Right renal pelvis (tissue), 4 donors: ENCODE measurements at places on chromosomes 1 and 21. TPM values are rescaled to one million over a fixed set of nuclear protein-coding genes. Genes with fewer than 3 reads are reported as not detected.

DNA sequence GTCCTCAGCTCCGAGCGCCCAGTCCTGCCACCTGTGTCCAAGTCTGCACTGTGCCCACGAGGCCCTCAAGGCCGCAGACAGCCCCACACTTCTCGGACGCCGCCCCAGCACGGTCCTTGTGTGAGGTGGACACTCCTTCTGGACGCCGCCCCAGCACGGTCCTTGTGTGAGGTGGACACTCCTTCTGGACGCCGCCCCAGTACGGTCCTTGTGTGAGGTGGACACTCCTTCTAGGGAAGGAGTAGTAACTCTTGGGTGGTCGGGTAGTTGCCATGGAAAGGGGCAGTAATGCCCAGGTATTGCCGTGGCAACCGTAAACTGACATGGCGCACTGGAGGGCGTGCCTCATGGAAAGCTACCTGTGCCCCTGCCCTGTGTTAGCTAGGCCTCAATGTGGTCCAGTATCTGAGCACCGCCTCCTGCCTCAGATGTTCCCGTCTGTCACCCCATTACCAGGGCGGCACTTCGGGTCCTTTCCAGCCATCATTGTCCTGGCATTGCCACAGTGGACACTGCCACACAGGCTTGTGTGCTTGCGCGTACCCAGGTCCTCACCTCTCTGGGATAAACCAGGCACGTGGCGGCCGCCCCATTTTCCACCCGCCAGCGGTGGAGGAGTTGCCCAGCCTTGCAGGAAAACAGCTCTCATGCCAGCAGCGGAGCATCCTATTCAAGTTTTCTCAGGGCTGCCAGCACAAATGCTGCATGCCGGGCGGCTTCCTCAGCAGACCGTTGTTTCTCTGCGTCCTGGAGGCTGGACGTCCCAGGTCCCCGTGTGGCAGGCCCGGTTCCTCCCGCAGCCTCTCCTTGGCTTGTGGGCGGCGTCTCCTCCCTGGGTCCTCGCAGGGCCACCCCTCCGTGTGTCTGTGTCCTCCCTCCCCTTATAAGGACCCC is 40.8 kb upstream of the POFUT2 start:
- DNase-seq, result no peak

- DNase-seq, result no peak
Observed at GRCh38 chr1:177170756-177171535, at the start of gene BRINP2. Gene BRINP2 (plus strand): TSS chr1:177170958. CDS start chr1:177229877, 58,919 bp downstream.

- DNase-seq, result no peak
Observed at GRCh38 chr1:23416964-23417363, 7.6 kb downstream of the TCEA3 start.

GRCh38 chr21:34282223-34282622 is 81.6 kb upstream of the KCNE2 start:
- DNase-seq, result no peak

- no peak for DNase-seq
Observed at GRCh38 chr1:55965981-55966461, 613.3 kb downstream of the PLPP3 start.

- peak; percentile 61 for DNase-seq
Observed at GRCh38 chr1:108595507-108595906, 35.6 kb downstream of the EEIG2 start.

DNA sequence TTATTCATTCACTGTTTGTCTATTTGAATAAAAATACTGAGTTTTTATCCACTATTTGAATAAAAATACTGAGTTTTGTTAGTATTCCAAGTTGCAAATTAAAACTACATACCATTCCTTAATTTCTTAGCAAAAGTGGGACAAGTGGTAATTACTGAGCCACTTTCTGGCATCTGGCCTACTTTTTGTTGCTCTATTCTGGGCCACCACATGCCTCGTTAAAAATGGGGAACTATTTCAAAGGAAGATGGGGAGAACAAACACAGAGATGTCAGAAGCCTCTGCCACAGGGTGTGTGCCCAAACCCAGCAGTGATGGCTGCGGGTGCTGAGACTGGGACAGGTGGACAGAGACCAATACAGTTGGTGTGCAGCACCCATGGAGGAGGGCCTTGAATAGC is 14.6 kb downstream of the PIGP start:
- no peak for DNase-seq

GRCh38 chr1:216178281-216178680 is 245.0 kb downstream of the USH2A start:
- DNase-seq, result no peak

- DNase-seq, result no peak
Observed at GRCh38 chr21:14070049-14070893, 140.5 kb downstream of the LIPI start.

- no peak for DNase-seq
Observed at GRCh38 chr1:213622365-213623063, 365.3 kb upstream of the PROX1 start.

GRCh38 chr1:246165826-246166709 is 341.0 kb downstream of the SMYD3 start:
- DNase-seq, result no peak

- no peak for DNase-seq
Observed at GRCh38 chr1:219265026-219265515, 91.4 kb downstream of the LYPLAL1 start.

GRCh38 chr21:15809065-15809464 is 79.3 kb downstream of the USP25 start:
- no peak for DNase-seq

DNA sequence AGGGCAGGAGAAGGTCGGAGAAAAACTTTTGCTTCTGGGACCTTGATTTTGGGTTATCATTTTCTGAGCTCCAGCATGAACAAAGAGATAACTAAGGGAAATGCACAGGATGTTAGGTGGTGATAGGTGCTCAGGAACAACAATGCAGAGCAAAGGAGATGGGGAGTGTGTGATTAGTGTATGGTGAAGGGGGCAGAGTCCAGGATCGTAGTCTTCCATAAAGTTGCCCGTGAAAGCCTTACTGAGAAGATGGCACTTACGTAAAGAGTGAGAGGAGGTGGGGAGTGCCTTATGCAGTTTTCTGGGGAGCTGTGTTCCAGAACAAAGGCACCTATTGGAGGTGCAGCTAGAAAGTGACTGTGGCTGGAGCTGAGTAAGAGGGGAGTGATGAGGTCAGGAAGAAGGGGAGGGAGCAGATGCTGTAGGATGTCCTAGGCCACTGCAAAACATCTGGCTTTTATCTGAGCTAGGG is 11.6 kb downstream of the KCNK1 start:
- no peak for DNase-seq

DNA sequence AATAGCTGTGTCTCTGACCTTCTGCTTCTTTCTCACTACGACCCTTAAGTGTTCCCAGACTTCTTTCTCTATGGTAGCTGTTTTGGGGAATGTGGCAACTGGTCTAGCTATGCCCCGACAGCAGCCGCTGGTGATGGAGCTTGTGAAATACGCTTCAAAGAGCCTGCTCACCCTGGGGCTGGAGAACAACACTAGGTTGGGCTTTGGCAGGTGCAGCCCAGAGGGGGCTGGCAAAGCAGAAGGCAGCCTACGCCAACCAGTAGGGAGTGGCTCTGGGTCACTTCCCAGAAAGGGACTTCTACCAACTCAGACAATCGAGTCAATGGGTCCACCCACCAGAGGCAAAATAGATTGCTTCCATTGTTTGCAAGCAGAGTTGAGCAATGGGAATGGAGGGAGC is 262.8 kb downstream of the LMO4 start:
- no peak for DNase-seq

DNA sequence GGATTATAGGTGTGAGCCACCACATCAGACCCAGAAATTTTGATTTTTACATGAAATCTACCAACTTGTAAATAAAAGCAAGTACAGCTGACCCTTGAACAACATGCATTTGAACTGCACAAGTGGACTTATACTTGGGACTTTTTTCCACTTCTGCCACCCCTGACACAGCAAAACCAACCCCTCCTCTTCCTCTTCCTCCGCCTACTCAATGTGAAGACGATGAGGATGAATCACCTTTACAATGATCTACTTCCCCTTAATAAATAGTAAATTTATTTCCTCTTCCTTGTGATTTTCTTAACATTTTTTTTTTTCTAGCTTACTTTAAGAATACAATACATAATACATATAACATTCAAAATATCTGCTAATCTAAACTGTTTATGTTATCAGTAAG is 17.5 kb upstream of the YRDC start:
- DNase-seq, result no peak

DNA sequence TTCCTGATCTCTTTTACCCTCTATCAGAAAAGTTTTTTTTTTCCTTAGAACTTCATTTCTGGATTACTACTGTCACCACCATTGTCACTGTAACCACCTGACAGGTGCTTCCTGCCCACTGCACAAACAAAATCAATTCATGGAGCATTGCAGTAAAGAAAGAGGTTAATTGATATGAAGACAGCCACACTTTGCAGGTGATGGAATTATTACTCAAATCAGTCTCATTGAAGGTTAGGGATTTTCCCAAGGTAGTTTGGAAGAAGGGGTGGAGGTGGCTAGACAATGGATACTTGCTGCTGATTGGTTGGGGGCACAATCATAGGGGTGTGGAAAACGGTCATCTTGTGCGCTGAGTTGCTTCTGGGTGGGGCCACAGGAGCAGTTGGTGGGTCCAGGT is 230.8 kb upstream of the CACYBP start:
- DNase-seq, result no peak

- no peak for DNase-seq
Observed at GRCh38 chr1:193884848-193885558, 698.6 kb upstream of the B3GALT2 start.

DNA sequence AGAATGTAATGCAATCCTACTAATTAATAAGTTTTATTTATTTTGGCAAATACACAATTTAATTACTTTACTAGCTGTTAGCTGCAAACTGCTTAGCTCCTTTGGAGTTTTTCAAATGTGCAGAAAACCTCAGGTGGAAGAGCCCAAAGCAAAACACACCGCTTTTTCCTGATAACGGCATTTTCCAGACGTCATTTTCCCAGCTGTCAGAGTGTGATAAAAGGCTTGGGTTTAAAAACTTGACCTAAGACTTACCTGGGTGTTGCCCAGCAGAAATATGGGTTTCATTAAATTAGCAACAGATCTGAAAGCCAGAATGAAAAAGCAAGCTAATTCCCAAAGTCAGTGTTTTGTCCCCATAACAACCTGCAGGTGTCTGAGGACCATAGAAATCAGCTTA is 204.0 kb upstream of the HMCN1 start:
- DNase-seq, result no peak

DNA sequence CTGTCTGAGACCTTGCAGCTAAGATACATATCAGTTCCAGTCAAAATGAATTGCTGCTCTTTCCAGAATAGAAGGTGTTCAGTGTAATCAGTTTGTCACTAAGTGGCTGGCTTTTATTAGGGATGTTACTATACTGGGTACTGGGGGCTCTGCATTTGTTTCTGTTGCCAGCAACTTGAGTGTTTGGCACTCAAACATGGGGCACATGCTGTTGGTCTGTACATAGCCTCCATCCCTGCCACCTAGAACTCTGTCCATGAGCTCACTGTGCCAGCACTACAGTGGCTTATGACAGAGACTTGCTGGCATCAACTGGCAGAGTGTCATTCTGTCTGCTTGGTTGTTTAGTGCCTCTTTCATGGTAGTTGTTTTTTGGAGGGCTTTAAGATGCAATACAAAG is 45.1 kb downstream of the RGSL1 start:
- DNase-seq, result no peak

DNA sequence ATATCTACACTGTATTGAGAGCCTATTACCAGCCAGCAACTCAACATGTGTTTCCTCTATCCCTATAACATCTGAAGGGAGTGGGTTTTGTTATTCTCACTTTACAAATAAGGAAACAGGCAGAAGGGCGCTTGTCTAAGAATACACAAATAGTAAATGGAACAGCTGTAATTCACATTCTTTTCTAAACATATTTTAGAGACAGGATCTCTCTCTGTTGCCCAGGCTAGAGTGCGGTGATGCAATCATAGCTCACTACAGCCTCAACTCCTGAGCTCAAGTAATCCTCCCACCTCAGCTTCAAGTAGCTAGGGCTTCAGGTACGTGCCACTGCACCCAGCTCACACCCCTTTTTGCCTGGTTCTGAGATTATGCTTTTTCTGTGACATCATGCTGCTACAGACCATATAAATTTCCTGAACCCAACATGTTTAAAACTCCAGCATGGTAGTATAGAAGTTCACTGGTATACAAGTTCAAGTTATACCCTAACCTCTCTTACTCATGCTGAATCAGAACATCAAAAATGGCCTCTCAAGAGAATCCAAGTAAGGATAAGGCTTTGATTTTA is 8.6 kb upstream of the TACSTD2 start:
- DNase-seq, result no peak

Gene USP33
- 84.0 TPM for polyA plus RNA-seq

Gene PPFIA4
- 9.6 TPM for polyA plus RNA-seq

Gene SPATA46
- polyA plus RNA-seq, result 0.66 TPM

Gene SPRR2F
- polyA plus RNA-seq, result not detected

Gene MYOC
- 0.20 TPM for polyA plus RNA-seq

Gene COX20
- 111 TPM for polyA plus RNA-seq

Gene FAM229A
- polyA plus RNA-seq, result 6.2 TPM

Gene CNN3
- polyA plus RNA-seq, result 396 TPM

Gene DISC1
- polyA plus RNA-seq, result 7.2 TPM

Gene S100A2
- 6.2 TPM for polyA plus RNA-seq

Gene OLFML2B
- polyA plus RNA-seq, result 10.9 TPM

Gene NTNG1
- 36.0 TPM for polyA plus RNA-seq
